ENCODE measurements at places on chromosomes 7 and 10.

DNA sequence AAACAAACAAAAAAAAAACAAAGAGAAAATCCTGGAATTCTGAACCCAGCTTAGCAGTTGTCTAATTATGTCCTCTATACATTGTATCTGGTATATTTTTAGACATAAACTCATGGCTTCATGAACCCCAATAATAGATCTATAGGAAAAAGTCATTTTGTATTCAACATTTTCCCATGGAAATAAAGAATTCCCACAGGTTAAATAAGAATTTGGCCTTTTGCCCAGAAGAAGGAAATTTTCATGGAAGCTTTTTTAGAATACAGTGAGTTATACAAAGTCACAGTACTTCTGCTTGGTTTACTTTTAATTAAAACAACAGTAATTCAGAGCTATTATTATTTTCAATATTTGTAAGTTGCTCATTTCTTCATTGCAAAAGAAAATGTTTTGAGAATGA is 2.1 kb upstream of the PRKG1 start:
- DNase-seq, result no peak

- no peak for DNase-seq
Observed at GRCh38 chr10:69352569-69353264, 64.0 kb downstream of the TACR2 start.

DNA sequence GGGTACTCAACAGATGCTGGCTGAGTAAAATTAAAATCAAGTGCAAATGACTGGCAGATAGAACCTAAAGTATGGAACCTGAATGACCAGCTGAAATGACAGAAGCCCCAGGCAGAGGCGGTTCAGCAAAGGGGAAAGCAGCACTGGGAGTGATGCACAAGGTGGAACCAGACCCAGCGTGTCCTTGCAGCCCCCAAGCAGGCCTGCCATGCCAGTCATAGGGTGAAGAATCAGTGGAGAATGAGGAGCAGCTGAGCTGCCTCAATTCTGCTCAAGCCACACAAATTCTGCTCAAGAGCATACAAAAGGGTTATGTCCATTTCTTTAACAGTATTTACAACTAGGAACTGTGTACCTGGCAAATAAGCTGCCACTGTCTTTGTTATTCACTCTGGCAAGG is 8.7 kb downstream of the ACTR1A start:
- DNase-seq, result no peak

DNA sequence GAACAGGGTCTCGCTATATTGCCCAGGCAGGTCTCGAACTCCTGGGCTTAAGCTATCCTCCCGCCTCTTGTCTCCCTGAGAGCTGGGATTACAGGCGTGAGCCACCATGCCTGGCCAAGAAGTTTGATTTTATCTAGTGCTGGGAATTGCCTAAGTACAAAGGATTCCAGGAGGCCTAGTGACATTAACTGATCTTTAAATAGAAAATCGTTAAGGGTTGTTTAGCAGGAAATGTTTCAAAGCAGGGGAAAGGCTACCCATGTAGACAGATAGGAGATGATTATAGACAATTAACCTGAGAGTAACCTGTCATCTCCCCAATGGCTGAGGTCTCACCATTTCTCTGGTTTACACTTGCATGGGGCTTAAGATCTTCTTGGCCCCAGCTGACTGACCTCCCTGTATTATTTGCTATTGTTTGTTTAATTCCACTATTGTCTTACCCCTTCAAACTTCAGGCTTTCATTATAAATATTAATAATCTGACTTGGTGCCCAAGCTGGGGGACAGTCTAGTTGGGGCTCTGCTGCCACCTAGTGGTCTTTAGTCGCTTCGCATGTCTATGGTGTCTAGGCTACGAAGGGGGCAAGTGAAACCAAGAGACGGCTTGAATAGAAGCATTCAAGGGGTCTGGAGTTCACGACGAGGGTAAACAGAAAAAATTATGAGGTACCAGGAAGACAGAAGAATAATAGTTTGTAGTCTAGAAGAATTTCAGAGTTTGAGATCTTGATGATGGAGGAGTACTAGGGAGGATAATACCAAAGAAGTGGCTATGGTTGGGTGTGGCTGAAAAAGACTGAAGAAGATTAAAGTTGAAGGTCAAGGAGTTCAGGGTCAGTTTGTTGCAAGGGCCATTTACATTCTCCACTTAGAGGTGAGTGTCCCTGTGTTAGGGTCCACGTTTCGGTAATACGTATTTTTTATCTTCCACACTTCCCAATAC is 40.4 kb upstream of the BPGM start:
- DNase-seq, result peak; percentile 35

DNA sequence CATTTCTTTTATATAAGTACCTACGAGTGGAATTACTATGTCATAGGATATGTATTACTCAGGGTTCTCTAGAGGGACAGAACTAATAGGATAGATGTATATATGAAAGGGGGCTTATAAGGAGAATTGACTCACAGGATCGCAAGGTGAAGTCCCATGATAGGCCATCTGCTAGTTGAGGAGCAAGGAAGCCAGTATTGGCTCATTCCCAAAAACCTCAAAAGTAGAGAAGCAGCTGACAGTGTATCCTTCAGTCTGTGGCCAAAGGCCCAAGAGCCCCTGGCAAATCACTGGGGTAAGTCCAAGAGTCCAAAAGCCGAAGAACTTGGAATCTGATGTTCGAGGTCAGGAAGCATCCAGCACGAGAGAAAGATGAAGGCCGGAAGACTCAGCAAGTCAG is 59.8 kb downstream of the GALNT17 start:
- DNase-seq, result no peak

GRCh38 chr7:45359776-45360175 is 202.2 kb downstream of the RAMP3 start:
- no peak for DNase-seq

DNA sequence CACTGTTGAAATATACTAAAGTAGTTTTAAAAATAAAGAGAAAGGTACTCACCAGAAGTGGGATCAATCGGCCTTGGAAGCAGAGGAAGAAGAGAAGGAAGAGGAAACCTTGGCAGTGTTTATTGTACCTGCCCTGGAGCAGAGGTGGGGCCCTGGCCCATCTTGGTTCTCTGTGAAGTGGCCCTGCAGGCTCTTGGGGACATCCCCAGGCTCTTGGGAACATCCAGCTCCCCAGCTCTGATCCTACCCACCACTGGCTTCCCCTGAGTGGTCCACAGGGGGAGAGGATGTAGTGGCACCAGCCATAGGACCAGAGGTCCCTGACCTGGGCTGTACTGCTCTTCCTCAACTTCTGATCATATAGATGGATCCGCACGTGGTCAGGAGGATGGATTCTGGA is 22.3 kb upstream of the RET start:
- no peak for DNase-seq

DNA sequence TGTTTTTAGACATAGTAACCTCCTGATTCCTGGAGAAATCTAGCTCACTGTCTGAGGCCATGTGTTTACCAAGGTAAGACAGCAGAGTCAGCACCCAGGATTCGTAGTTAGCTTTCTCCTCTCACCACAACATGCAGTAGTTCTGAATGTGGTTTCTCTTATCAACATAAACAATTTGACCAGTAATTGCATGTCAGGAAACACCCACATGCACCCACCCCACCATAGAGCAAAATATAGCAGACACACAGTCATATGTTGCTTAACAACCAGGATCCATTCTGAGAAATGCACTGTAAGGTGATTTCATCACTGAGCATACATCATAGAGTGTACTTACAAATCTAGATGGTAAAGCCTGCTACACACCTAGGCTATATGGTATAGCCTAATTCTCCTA is 1004.0 kb downstream of the ANKRD7 start:
- DNase-seq, result no peak

GRCh38 chr7:5665094-5666025 is 116.1 kb downstream of the RNF216 start:
- peak; percentile 58 for DNase-seq

- no peak for DNase-seq
Observed at GRCh38 chr10:7891634-7892033, 73.3 kb downstream of the TAF3 start.

DNA sequence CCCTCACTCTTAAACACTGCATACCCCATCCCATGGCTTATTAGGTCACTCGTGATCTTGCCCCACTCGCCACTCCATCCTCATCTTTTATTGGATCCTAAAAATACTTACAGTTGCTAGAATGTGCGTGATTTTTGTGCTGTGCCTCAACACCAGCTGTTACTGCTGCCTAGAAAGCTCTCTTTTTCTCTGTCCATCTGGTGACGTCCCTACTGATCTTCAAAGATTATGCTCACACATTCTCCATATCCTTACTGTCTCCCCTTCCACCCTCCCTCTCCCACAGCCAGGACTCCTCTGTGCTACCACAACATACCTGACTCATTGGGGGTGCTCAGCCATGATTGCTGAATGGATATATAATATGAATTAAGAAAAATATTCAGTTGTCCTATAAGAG is 42.0 kb downstream of the CDK6 start:
- no peak for DNase-seq

- DNase-seq, result no peak
Observed at GRCh38 chr7:149205690-149206381, 10.5 kb downstream of the ZNF282 start.

DNA sequence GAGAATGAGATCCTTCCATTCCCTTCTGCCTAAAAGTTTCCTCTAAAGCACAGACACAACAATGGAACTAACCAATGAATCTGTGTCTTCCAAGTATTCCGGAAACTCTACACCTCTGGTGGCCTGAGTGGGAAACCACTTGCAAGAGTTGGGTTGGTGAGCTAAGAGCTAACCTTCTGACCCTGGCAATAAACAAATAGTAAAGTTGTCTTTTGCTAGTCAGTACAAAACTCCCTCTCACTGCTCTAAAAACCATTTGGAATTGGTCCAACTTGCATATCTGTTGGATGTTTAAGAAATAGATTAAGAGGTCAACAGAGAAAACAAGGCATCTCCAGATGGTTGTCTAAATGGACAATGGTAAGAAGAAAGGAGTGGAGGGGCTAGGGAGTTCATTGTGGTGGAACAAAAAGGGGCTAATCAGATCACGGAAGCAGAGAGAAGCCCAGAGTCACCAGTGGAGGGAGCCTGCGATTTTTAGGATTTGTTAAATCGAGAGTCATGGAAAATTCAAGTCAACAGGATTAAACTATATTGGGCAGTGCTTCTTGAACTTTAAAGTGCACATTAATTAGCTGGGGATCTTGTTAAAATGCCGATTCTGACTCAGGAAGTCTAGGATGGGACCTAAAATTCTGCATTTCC is 192.3 kb downstream of the EVX1 start:
- no peak for DNase-seq

GRCh38 chr7:19247017-19247416 is 101.8 kb upstream of the FERD3L start:
- DNase-seq, result no peak

DNA sequence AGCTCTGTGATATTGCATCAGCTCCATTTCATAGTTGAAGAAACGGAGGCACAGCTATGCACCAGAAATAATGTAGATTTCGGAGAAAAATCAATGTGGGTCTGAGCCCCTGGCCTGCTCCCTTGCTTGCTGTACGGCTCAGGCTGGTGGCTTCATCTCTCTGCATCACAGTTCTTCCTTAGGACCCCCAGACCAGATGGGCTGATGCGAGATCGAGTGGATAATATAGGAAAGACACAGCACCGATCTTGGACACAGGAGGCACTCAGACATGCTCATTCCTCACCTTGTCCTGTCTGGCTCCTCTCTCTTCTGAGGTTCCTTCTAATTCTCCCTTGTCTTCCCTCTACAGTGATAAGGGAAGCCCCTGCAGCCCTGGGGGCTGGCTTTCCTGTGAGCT is 365.9 kb upstream of the ZMIZ1 start:
- no peak for DNase-seq

- DNase-seq, result no peak
Observed at GRCh38 chr7:51543801-51544553, 227.4 kb upstream of the COBL start.

DNA sequence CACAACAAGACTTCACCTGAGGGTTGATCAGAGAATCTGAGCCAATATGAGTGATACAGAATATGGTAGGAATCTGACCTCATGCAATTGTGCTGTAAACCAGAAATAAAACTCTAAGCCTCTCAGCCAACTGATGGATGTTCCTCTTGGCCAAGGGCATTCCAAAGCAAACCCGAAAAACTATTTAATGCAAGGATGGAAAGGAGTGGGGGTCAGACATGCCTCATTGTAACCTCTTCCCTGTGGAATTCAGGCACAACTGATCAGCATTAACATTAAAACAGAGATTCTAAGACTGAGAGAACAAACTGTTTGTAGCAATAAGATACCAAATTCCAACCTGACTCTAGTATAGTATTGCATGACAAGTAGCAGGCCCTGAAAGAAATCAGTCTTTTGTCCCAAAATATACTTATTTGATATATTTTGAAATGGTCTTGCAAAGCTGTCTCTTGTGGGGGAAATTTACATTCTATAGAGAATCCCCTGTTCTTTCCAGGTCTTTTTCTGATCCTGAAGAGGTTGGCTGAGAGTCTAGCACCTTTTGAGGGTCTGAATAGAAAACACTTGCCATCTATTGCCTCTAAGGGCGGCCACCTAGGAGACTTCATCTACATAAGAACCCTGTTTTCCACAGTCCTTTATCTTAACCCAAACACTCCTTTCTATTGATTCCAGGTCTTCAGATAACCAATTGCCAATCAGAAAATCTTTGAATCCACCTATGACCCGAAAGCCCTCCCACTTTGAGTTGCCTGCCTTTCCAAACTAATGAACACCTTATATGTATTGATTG is 50.4 kb upstream of the WDR11 start:
- no peak for DNase-seq

DNA sequence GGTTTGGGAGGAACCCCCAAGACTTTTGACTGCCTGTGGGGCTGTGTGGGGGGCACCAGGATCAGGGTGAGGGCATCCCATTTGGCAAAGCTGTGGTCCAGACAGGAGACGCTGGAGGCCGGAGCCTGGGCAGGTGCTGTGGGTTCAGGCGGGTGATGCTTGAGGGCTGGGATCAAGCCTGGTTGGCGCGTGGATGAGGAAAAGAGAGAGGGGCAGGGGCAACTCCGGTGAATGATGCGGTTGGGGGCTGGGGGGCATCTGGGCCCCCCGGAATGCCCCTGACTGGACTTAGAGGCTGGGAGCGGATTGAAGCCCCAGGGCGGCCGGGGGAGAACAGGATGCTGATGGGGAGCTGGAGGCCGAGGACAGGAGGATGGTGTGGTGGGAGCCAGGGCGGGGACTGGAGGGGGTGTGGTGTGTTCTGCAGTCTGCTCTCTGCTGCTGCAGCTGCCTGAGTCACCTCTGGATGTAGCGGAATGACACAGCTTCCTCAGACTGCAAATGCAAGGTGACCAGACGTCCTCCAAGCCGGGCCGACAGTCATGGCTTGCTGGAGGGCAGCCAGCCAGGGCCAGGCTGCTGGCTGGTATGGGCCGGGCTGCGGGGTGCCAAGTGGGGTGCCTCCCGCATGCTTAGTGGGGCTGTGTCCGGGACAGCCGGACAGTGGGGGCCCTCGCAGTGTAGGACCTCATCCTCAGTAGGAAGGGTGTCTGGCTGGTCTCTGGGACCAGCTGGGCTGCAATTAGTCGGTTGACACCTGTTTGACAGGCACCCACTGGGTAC is 3.2 kb downstream of the MAFK start:
- no peak for DNase-seq

- no peak for DNase-seq
Observed at GRCh38 chr7:148704970-148705369, 6.3 kb downstream of the CUL1 start.

- DNase-seq, result no peak
Observed at GRCh38 chr7:24406053-24406788, 122.2 kb downstream of the NPY start.

- no peak for DNase-seq
Observed at GRCh38 chr7:26627891-26628341, 236.5 kb downstream of the SKAP2 start.
